Activated CD4-positive, alpha-beta T cell treated with anti-CD3 and anti-CD28 coated beads, Interleukin-2, amount 10 ng/mL, durations not matched to agents 24 days and 14 days (primary cell): ENCODE measurements at places on chromosomes 4 and X. TPM values are rescaled to one million over a fixed set of nuclear protein-coding genes. Genes with fewer than 3 reads are reported as not detected.

- H3K27ac ChIP-seq, result no peak overlapping the region
- H3K27me3 ChIP-seq, result peaks cover 2% of the 10 kb centered on the region
- H3K4me1 ChIP-seq, result no peaks in the 10 kb centered on the region
- H3K4me3 ChIP-seq, result no peak overlapping the region
- no peaks in the 10 kb centered on the region for H3K36me3 ChIP-seq
- DNase-seq, result no peak
These were observed 273.5 kb downstream of the C4orf33 start for GRCh38 chr4:129369361-129370010.

- H3K36me3 ChIP-seq, result no peaks in the 10 kb centered on the region
- no peak within 1 kb of the TSS for H3K27ac ChIP-seq
- peaks cover 7% of the 10 kb centered on the region for H3K4me1 ChIP-seq
- DNase-seq, result no peak
- H3K4me3 ChIP-seq, result peak within 1 kb of the TSS; percentile 68
- peaks cover 13% of the 10 kb centered on the region for H3K27me3 ChIP-seq
These were observed at the start of gene SMIM10L2A for GRCh38 chrX:135421932-135422809. TSS of gene SMIM10L2A (plus strand) at chrX:135421944. CDS start at chrX:135422132, 188 bp downstream.

DNA sequence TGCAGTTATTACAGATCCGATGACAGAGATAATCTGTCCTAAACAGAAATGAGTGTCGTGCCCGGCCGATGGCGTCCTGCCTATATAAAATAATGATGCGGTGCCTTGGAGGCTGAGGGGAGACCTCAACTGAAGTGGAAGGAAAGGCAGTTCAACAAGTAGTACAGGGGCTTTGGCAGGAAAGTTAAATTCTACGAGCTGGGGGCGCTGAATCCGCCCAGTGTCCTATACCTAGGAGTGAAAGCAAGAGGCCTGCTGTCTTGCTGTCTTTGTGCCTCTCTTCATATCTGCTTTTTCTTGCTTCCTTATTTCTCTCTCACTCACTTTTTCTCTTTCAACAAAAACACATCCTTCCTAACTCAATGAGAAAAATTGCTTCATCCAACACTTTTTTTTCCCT lies 82.2 kb upstream of the PRPS2 start:
- H3K27ac ChIP-seq, result no peak overlapping the region
- no peaks in the 10 kb centered on the region for H3K36me3 ChIP-seq
- H3K27me3 ChIP-seq, result peaks cover 4% of the 10 kb centered on the region
- no peak for DNase-seq

The SPANXB1 gene
- total RNA-seq, result not detected in 2 replicates

- H3K27ac ChIP-seq, result no peak overlapping the region
- peaks cover 15% of the 10 kb centered on the region for H3K27me3 ChIP-seq
- no peak for DNase-seq
- peaks cover 2% of the 10 kb centered on the region for H3K4me1 ChIP-seq
- H3K4me3 ChIP-seq, result no peak overlapping the region
- no peaks in the 10 kb centered on the region for H3K36me3 ChIP-seq
These were observed 3.0 kb upstream of the SLC2A9 start for GRCh38 chr4:10024303-10024702.

DNA sequence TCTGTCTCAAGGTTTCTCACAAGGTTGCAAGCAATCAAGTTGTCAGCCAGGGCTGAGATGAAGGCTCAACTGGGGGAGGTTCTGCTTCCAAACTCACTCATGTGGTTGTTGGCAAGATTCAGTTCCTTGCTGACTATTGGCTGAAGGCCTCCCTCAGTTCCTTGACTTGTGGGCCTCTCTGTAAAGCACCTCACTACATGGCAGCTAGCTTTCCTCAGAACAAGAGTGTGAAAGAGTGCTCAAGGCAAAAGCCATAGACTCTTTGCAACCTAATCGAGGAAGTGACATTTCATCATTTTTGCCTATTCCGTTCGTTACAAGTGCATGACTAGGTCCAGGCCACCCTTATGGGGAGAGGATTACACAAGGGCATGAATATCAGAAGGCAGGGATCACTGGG lies 52.0 kb downstream of the CXorf58 start:
- no peaks in the 10 kb centered on the region for H3K36me3 ChIP-seq
- H3K4me1 ChIP-seq, result peaks cover 5% of the 10 kb centered on the region
- H3K27ac ChIP-seq, result peak overlapping the region; percentile 61
- no peak overlapping the region for H3K4me3 ChIP-seq

The MAGEH1 gene
- total RNA-seq, result 14.4 and 16.6 TPM in 2 replicates

DNA sequence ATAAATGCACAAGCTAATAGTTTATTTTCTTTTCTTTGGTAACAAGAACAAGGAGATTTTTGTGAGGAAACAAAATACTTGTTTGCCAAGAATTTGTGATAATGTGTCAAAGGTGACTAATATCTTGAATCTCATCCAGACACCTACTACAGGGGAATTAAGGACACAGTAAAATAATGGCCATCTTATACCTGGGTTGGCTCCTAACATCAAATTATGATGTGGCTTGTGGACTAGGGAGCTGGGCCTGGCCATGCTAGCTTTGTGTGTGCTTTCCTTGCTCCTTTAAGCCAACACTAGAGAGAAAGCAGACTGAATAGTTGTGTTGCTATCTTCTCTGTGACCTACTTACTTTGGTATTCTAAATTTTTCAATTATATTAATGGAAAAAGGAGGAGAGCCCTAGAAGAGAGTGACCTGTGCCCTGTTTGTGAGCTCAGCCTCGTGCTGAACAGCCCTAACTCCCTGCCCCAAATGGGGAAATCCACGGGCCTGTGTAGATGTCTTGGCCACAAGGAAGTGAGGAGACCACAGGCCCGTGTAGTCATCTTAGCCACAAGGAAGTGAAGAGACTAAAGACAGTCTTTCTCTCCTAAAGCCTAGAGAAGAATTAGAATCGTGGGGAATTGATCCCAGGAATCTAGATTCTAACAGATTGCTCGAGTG lies 23.3 kb downstream of the ARHGAP24 start:
- H3K27me3 ChIP-seq, result no peaks in the 10 kb centered on the region
- H3K36me3 ChIP-seq, result no peaks in the 10 kb centered on the region
- H3K4me3 ChIP-seq, result no peak overlapping the region
- no peaks in the 10 kb centered on the region for H3K4me1 ChIP-seq

DNA sequence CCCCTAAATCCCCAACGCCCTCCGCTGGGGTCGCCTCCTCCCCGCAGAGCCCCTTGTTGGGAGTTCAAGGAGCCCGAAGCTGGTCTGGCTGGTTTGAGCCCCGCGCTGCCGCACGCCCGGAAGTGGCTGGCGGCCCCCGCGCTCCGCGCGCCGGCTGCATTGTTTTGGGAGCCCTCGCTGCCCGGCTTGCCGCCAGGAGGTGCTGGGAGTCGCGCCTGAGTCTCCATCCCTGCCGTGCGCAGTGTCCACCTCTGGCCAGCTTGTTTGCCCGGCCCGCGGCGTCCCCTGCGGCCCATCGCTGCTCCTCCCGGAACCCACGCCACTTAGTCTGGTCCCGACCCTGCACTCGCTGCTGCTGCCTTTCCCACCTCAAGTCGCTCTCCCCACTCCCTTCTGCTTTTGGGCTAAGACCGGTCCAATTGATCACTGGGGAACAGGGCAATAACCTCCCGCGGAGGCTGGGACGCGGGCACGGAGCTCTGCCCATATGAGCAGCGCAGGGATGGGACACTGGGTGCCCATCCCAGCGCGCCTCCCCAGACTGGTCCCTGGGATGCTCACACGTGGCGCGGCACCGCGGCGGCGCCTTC lies 2.2 kb upstream of the SFRP2 start:
- H3K4me3 ChIP-seq, result peak overlapping the region; percentile 74
- peak; percentile 72 for DNase-seq
- H3K27me3 ChIP-seq, result peaks cover 92% of the 10 kb centered on the region
- no peak overlapping the region for H3K27ac ChIP-seq
- H3K4me1 ChIP-seq, result peaks cover 23% of the 10 kb centered on the region
- H3K36me3 ChIP-seq, result no peaks in the 10 kb centered on the region

The ADH1B gene
- not detected in 2 replicates for total RNA-seq

DNA sequence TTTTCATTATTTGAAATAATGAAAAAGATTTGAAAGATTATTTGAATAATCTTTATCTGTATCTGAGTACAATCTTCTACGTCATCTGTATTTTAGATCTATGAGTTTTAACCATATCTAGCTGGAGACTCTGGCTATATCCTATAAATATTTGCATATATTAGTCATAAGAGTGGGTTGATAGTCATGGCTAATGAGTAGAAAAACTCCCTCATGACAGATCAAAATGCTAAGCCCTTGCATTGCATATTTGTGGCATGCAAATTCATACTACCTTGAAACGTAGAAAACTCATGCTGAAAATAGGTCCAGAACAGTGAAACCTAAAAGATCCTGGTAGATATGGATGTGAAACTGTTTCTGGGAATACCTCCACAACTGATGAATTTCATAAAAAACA lies 291.3 kb downstream of the GALNTL6 start:
- no peak overlapping the region for H3K27ac ChIP-seq
- H3K4me3 ChIP-seq, result no peak overlapping the region
- DNase-seq, result no peak
- H3K4me1 ChIP-seq, result no peaks in the 10 kb centered on the region

The SSX4 gene
- total RNA-seq, result not detected in 2 replicates

The CENPI gene
- 14.9 and 19.4 TPM in 2 replicates for total RNA-seq

GRCh38 chr4:46392421-46392820 lies 2.5 kb upstream of the GABRA2 start:
- peaks cover 31% of the 10 kb centered on the region for H3K27me3 ChIP-seq
- no peak for DNase-seq
- H3K4me3 ChIP-seq, result no peak overlapping the region
- H3K36me3 ChIP-seq, result no peaks in the 10 kb centered on the region

The FAM241A gene
- total RNA-seq, result 6.2 and 6.7 TPM in 2 replicates

The PORCN gene
- 11.5 and 12.9 TPM in 2 replicates for total RNA-seq

GRCh38 chr4:153479101-153479500 lies 12.9 kb downstream of the TMEM131L start:
- peaks cover 43% of the 10 kb centered on the region for H3K36me3 ChIP-seq
- H3K4me1 ChIP-seq, result peaks cover 54% of the 10 kb centered on the region
- DNase-seq, result no peak
- no peaks in the 10 kb centered on the region for H3K27me3 ChIP-seq

- H3K4me3 ChIP-seq, result no peak overlapping the region
- DNase-seq, result no peak
- H3K27ac ChIP-seq, result no peak overlapping the region
- H3K36me3 ChIP-seq, result peaks cover 26% of the 10 kb centered on the region
- H3K4me1 ChIP-seq, result peaks cover 19% of the 10 kb centered on the region
These were observed 716 bp upstream of the SLC38A5 start for GRCh38 chrX:48470833-48471118.

The GSTCD gene
- 17.5 and 22.0 TPM in 2 replicates for total RNA-seq

The SOWAHD gene
- total RNA-seq, result 0.35 and 0.45 TPM in 2 replicates

The PCDH10 gene
- total RNA-seq, result 0.07 TPM in 1 of 2 replicates, not detected in the other

- H3K27ac ChIP-seq, result no peak overlapping the region
- no peaks in the 10 kb centered on the region for H3K36me3 ChIP-seq
- H3K27me3 ChIP-seq, result no peaks in the 10 kb centered on the region
- no peaks in the 10 kb centered on the region for H3K4me1 ChIP-seq
- H3K4me3 ChIP-seq, result no peak overlapping the region
- DNase-seq, result no peak
These were observed 2666.6 kb downstream of the PCDH7 start for GRCh38 chr4:33386764-33387163.

The SLC7A11 gene
- 1.8 and 1.9 TPM in 2 replicates for total RNA-seq

DNA sequence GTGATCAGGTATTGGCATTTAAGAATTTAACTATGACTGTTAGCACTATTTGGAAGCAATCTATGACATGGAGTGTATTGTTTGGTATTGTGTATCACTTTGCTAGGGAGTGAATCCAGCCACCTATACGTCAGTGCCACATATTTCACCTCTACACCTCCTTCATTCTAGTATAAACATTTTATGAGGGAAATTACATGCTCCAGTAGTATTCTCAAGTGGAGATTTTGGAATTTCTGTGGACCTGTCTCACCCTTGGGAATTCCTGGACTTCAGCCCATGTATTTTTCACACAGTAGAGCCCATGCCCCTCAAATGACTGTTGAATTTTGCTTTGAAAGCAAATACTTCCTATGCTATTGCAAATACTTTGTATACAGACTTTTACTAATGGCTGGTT lies 11.3 kb downstream of the BST1 start:
- no peaks in the 10 kb centered on the region for H3K4me1 ChIP-seq
- no peak overlapping the region for H3K27ac ChIP-seq
- no peaks in the 10 kb centered on the region for H3K36me3 ChIP-seq
- no peak overlapping the region for H3K4me3 ChIP-seq

GRCh38 chr4:174222266-174222872 lies 61.1 kb downstream of the FBXO8 start:
- H3K27me3 ChIP-seq, result peaks cover 61% of the 10 kb centered on the region
- DNase-seq, result peak; percentile 66
- H3K36me3 ChIP-seq, result peaks cover 2% of the 10 kb centered on the region

The STS gene
- 0.86 and 1.0 TPM in 2 replicates for total RNA-seq

DNA sequence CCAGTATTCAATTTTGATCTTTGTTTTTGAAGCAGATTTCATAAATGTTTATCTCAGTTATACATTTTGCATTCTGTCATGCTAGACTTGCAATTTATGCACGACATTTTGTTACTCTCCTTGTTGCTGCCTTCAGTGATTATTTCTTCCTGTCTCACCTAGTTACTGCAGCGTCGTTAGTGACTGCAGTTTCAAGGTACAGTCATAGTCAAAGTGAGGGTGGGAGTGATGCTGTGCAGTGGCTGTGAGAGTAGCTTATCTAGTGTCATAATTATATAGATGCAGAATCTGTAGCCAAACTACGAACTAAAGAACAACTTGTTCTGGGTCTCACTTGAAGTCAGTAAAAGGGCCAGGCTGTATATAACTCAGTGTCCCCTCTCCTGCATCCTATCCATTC lies 69.8 kb downstream of the GPR101 start:
- no peak overlapping the region for H3K4me3 ChIP-seq
- peaks cover 2% of the 10 kb centered on the region for H3K36me3 ChIP-seq
- H3K27me3 ChIP-seq, result no peaks in the 10 kb centered on the region
- peak overlapping the region; percentile 4 for H3K27ac ChIP-seq
- peaks cover 10% of the 10 kb centered on the region for H3K4me1 ChIP-seq

DNA sequence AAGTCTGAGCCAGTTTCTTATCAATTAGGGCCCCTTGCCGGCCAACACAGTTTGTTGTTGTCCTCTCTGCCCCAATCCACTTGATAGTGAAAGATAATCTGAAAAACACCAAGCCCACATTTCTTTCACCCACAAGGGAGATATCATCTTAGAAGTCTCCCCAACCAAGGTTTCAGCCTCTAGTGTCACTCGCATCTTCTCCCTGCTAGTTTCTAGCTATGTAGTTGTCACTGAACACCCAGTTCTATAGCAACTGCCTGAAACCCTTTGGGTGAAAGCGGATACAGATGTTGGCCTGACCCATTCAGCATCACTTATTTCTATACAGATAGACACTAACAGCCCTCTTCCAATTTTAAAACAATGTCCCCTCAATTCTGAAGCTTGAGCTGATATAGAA lies 116.3 kb downstream of the BMP15 start:
- H3K27me3 ChIP-seq, result peaks cover 2% of the 10 kb centered on the region
- H3K4me3 ChIP-seq, result no peak overlapping the region
- no peak for DNase-seq
- no peak overlapping the region for H3K27ac ChIP-seq

DNA sequence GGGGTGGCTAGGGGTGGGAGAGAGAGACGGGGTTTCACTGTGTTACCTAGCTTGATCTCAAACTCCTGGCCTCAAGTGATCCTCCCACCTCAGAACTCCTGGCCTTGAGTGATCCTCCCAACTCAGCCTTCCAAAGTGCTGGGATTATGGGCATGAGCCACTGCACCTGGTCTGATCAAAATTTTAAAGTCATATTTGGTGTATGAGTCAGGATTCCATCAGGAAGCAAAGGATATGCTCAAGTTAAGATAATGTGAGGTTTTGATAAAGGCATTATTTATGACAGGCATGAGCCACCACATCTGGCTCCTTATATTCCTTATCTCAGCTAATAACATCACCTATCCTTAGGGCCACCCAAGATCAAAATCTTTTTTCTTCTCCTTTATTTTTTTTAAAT lies 182.0 kb downstream of the SLC4A4 start:
- DNase-seq, result no peak
- no peak overlapping the region for H3K27ac ChIP-seq
- H3K27me3 ChIP-seq, result no peaks in the 10 kb centered on the region
- H3K4me3 ChIP-seq, result no peak overlapping the region
